ENCODE measurements at places on chromosomes 2 and 18.

GRCh38 chr2:158967731-158968395, 577 bp upstream of the TANC1 start:
- no peak for DNase-seq

- no peak for DNase-seq
These were observed 159.2 kb downstream of the GALNT3 start for GRCh38 chr2:165634855-165635254.

GRCh38 chr2:45343251-45344017, 267.6 kb downstream of the SRBD1 start:
- no peak for DNase-seq

DNA sequence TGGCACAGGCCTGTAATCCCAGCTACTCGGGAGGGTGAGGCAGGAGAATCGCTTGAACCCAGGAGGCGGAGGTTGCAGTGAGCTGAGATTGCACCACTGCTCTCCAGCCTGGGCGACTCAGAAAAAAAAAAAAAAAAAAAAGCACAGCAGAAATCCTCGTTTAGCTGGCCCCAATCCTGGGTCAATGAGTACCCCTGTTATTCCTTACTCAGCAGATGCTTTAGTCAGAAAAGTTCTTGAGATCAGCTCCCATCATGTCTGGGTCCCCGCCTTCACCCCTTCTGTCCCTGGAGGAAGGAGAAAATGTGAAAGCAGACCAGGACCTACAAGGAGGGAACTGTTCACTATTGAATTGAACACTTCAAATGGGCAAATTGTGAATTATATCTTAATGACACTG, 16.4 kb upstream of the KCNG3 start:
- no peak for DNase-seq

- DNase-seq = no peak
These were observed 70.4 kb downstream of the MYL12B start for GRCh38 chr18:3332376-3332775.

GRCh38 chr2:134109725-134110124, 144.1 kb upstream of the MGAT5 start:
- no peak for DNase-seq

GRCh38 chr2:96403481-96403880, 67.9 kb downstream of the NCAPH start:
- DNase-seq = no peak

- no peak for DNase-seq
These were observed 751 bp upstream of the DNAJC10 start for GRCh38 chr2:182715121-182715891.

DNA sequence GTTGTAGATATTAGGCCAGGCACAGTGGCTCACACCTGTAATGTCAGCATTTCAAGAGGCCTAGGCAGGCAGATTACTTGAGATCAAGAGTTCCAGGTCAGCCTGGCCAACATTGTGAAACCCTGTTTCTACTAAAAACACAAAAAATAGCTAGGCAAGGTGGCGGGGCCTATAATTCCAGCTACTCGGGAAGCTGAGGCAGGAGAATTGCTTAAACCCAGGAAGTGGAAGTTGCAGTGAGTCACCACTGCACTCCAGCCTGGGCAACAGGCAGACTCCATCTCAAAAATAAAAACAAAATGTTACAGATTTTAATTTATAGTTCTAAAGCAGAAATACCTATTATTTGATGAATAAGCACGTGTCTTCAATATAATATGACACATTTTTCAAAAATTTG, 65.6 kb upstream of the UBXN4 start:
- no peak for DNase-seq

- no peak for DNase-seq
These were observed 160.0 kb downstream of the NDUFA10 start for GRCh38 chr2:239865059-239865639.

DNA sequence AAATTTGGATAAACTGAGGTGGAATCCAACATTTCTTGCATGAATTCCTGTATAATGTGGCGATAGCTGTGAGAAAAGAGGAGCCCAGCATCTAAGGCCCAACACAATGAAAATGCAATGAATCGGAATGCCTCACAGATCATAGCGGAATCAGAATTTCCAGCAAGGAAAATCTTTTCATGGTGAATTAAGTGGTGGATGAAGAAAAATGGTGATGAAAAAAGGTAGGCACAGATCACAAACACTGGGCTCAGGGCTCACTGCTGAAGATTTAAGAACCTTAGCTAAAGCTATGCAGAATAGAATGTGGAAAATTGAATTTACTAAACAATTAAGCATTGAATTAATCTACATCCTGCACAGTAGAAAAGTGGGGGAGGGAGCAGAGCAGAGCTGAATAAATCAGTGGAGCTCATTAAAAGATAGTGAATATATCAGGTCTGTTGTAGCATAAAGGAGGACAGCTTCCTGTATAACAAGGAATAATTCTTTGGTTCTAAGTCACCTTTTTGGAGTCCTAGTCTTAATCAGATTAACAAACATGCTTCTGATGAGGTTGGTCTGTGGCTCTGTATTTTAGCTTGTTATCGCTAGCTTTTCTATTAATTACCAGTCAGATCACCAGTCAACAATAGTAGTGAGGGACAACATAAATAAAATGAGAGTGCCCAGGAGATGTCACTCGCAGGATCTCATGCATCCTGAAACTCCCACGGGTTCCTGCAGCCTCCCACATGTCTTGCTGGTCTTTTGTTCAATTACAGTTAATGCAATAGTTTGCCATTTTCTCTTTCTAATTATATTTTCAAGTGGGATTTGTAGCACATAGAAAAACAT, 27.0 kb downstream of the MEIS1 start:
- DNase-seq = no peak

GRCh38 chr2:22950431-22950830, 434.5 kb upstream of the KLHL29 start:
- no peak for DNase-seq

GRCh38 chr2:134703426-134703825, 15.4 kb downstream of the TMEM163 start:
- no peak for DNase-seq

DNA sequence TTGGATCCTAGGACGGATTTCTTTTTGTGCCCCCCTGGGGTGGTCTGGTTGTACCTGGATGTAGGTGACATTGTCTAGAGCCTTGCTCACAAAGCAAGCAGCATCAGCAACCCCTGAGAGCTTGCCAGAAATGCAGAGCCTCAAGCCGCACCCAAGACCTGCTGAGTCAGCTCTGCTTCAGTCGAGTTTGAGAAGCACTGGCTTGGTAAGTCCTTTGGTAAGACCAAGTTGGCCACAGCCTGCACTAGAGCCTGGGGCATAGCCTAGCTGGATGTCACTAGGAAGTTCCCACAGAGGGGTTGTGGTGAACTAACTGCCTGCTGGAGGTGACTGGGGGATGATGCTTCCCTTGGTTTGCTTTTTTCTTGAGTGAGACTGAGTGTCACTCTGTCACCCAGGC, 6.2 kb downstream of the ABCG5 start:
- no peak for DNase-seq

DNA sequence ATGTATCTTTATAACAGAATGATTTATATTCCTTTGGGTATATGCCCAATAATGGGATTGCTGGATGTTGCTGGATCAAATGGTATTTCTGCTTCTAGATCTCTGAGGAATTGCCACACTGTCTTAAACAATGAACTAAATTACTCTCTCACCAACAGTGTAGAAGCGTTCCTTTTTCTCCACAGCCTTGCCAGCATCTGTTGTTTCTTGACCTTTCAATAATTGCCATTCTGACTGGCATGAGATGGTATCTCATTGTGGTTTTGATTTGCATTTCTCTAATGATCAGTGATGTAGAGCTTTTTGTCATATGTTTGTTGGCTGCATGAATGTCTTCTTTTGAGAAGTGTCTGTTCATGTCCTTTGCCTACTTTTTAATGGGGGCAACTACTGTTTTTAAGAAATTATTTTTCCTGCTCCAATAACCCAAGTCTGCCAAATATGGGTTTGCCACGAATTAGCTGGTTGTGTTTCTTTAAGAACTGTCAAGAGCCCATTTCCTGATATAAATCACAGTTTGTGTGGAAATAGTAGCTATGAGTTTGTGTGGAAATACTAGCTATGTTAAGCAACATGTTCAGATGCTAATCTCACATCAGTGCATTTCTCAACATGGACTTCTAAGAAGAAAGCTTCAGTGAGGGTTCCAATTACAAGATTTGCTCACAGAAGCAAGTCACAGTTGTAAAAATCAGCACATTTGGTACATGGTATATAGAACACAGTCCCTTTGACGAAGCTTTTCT, 259.4 kb downstream of the ANAPC1 start:
- DNase-seq = no peak

DNA sequence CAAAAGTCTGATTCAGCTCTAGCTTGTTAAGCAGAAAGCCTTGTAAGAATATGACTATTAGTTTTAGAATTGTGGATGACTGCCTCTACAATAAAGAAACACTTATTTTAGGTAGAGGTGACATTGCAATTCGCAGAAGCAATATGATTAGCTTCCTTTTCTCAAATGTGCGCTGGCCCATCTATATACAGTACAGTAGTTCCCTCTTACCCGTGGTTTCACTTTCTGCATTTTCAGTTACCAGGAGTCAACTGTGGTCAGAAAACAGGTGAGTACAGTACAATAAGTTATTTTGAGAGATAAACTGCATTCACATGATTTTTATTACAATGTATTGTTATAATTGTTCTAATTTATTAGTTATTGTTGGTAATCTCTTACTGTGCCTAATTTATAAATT, 405.1 kb downstream of the GPD2 start:
- no peak for DNase-seq

- peak; percentile 26 for DNase-seq
These were observed 21.9 kb upstream of the SEMA4C start for GRCh38 chr2:96891591-96892333.

GRCh38 chr18:79136742-79137141, 67.5 kb downstream of the ATP9B start:
- DNase-seq = no peak

GRCh38 chr2:155456222-155456621, 757.7 kb downstream of the KCNJ3 start:
- no peak for DNase-seq

- no peak for DNase-seq
These were observed 86.3 kb upstream of the FAM136A start for GRCh38 chr2:70388128-70388527.

DNA sequence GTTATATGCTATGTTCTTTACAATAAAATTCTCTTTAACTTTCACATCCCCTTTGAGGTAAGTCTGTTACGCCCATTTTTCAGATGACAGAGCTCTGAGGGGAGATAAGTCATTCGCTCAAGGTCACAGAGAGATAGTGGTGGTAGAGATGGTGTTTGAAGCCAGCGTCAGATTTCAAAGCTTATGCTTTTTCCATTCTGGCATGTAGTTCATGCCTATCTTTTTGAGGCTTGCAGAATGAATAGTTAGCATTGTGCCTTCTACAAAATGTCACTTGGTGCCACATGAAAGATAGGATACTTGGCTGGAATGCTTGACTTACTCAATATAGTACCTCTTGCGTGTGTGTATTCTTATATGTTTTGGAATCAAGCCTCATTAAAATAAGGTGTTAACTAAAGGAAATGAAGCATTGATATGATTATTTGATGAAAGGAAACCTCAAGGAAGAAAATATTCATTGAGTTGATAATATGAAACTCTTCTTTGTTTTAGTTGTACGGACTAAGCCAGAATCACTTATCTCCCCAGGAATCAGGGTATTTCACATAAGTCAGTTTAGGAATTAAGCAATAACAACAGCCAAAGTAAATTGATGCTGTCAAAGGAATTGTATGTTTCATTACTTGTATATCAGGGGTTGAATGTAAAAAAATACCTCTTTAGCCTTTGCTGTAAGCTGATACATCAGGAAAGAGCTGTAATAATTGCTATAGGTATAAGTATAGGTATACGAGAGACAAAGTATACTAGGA, 15.5 kb downstream of the SPATS2L start:
- no peak for DNase-seq
